ENCODE measurements at places on chromosomes 6 and 20. TPM values are rescaled to one million over a fixed set of nuclear protein-coding genes. Genes with fewer than 3 reads are reported as not detected.

DNA sequence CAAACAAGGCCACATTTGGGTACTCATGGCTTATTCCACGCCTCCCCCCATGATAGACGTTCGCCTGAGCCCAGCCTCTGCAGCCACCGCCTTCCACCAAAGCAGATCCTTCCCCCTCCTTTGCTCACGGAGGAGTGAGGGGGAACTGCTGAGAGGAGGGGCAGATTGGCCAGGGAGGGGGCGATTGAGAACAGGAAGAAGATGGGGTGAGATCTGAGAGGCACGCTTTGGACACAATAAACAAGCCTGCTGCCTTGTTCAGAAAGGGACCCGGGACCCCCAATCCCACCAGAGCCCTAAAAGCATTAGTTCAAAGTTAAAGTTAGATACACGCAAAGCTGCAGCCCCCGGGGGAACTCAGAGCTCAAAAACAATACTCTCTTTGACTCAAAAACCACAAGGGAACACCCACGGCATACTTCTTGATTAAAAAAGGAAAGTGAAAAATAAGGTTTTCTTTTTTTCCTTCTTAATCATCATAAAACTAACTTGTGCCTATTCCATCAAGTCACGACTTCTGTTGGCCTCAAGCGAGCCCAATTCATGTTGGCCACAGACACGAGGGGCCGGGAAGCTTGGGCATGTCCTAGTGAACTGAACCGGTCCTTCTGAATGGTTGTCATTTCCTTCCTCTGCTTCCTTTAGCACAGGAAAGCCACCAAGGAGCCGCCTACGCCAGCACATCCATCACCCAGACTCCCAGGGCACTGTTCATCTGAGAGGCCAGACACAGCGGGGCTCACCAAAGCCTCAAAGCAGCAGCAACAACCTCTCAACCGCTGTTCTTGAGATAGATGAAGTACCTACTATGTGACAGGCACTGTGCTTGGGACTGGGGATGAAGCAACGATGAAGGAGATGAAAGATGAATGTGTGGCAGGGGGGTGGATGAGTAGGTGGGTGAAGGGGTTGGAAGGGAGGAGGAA is 44.7 kb downstream of the NFATC2 start:
- DNase-seq: peak; percentile 71

GRCh38 chr20:4131911-4132310 is 116.6 kb upstream of the RNF24 start:
- DNase-seq: no peak

DNA sequence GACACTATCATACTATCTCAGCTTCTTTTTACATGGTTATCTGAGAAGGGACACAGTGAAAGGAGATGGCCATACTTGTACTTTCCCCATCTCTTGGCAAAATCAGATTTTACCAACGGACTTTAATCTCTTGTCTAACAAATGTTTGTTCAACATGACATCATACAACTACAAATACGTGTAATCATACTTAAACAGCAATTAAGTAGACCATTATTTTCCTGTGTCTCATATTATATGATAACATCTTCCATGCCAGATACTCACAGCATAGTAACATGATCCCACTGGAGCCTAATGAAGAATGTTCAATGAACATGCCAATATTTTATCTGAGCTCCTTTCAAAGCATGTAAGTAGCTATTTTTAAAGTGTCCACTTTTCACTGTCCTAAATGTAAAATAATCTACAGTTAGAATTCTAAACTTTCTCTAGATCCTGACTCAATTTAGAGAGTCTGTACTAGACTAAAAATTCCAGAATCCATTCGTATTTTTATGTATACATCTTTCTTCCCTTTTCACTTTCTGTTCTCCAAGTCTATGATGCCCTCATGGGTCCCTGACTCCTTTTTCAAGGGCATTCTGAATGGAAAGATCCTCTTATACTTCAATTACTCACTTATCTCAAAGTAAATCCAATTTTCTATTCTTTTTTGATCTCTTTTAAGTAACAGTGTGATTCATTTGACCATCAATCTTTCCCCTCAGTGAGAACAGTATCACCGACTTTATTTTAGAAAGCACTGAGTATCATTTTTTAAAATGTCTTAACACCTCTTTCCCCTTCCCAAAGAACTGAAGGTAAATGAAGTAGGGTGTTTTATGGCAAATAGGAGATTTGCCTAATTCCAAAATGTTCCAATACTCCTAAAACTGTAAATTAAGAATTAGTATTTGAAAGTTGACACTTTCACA is 133.5 kb downstream of the CDK19 start:
- DNase-seq: no peak

- DNase-seq: no peak
These were observed 6.6 kb upstream of the SPO11 start for GRCh38 chr20:57323034-57323433.

The AIF1 gene
- total RNA-seq: 41.3 TPM

- DNase-seq: no peak
These were observed 61.1 kb upstream of the SNX9 start for GRCh38 chr6:157761926-157762325.

The SNX21 gene
- 0.93 TPM for total RNA-seq

The BTBD3 gene
- 1.9 TPM for total RNA-seq

GRCh38 chr20:458776-459175 is 3.6 kb downstream of the TBC1D20 start:
- DNase-seq: no peak

- no peak for DNase-seq
These were observed 21.8 kb upstream of the RAB23 start for GRCh38 chr6:57243954-57244353.

DNA sequence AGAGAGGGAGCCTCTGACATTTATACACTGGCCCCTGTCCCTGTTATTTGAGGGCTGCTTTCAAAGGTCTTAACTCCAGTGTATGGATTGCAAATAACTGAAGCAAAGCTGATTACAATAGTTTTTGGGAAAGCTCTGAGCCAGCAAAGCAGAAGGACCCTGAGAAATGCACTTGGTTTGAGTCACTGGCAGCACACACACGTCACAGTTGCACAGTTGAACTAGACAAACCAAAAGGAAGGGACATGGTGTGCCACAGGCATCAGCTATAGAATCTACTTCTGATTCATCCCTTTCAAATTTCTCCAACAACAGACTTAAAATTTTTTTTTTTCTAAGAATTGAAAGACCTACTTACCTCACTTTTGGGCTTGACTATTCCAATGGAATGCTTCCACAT is 56.4 kb downstream of the SNRNP48 start:
- DNase-seq: no peak

- no peak for DNase-seq
These were observed 10.9 kb upstream of the GLP1R start for GRCh38 chr6:39037707-39038106.

The NRN1 gene
- total RNA-seq: not detected

- peak; percentile 5 for DNase-seq
These were observed 244.1 kb upstream of the QKI start for GRCh38 chr6:163170294-163170883.

The CNKSR3 gene
- 0.17 TPM for total RNA-seq

GRCh38 chr20:25297141-25297905 is 49.4 kb downstream of the PYGB start:
- no peak for DNase-seq

GRCh38 chr20:36629719-36630681 is 16.0 kb downstream of the SLA2 start:
- DNase-seq: peak; percentile 48

The C6orf47 gene
- total RNA-seq: 23.2 TPM

GRCh38 chr6:16228709-16229665 is 9.4 kb upstream of the GMPR start:
- no peak for DNase-seq

DNA sequence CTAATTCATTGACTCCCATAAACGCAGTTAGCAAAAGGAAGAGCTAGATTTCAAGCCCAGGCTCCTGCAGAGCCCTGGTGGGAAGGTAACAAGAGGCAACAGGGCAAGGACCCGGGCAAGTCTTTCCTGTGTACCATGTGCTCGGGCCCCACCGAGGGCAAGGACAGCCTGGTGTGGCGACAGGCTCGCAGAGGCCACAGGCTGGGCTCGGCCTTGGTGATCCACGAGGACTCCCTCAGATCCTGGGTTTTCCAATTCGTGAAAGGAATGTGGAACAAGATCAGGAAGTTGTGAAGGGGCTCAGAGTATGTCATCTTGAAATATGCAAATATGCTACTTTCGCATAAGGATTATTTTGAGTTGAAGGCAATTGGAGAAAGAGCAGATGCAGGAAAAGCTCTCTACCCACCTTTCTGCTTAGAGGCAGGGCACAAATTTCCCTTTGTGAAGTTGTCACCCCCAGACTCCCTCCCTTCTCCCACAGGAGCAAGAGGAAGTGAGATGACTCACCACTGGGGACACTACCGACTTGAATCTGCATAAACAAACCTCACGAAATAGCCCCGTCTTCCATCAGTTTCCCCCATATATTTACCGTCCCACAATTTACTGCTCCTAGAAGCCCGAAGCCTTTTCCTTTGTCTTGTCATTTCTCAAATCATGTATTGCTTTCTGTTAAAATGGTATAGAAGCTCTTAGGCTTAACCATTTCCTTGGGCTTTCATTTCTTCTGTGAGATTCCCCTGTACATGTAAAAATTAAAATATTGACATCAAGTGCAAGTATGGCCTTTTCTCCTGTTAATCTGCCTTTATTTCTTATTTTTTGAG is 79.0 kb downstream of the PSMG4 start:
- no peak for DNase-seq

GRCh38 chr20:50304923-50305635 is 114.4 kb downstream of the CEBPB start:
- no peak for DNase-seq

GRCh38 chr6:45376310-45377042 is 1.3 kb downstream of the SUPT3H start:
- no peak for DNase-seq

The LRRN4 gene
- total RNA-seq: not detected

The SLC22A3 gene
- total RNA-seq: not detected

The GPRC6A gene
- not detected for total RNA-seq

The MBOAT1 gene
- total RNA-seq: 24.7 TPM

The NKAPL gene
- 0.27 TPM for total RNA-seq

DNA sequence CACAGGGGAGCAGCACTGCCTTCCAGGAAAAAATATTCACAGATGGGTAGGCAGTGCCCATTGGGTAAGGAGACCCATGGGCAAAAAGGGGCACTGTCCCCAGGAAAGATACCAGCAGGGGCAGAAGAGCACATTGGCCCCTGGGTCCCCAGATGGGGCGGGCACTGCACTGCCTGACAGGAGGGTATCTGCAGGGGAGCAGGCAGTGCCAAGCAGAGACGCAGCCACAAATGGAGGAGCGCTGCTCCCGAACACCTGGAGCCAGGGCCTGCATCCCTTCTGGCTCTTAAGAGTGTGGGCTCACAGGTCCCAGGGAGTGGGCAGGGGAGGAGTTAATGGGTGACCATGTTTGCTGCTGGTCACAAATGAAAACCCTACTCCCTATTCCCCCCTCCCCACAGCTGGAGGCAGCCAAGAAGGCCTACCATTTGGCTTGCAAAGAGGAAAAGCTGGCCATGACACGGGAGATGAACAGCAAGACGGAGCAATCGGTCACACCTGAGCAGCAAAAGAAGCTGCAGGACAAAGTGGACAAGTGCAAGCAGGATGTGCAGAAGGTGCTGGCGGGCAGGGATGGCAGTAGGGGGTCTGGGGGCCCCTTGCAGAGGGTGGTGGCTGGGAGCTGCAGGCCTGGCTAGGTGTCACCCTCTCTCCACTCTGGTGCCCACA is 27.0 kb downstream of the SPDEF start:
- no peak for DNase-seq

DNA sequence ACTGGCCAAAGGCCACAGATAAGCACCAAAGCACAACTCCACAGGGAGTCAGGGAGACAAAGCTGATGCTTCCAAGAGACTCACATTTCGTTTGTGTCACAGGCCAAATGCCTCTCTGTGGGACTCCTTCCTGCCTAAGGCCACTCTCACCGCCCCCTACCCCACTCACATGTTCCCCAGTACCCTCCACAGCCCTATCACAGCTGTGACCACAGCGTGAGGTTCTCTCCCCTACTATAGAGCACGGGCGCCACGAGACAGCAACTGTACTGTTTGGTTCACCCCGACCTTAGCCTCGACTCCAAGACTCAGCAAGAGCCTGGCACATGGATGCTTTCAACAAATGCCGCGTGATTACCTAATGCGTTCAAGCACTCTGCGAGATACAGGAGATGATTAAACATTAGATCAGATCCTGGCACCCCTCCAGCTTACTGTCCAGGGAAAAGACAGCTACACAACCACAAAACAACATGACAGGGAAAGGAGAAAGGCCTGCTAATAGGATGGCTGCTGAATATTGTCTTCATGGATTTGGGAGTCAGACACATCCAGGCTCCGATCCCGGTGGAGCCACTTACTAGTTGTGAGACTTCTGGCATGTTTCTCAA is 105.5 kb downstream of the AGPAT4 start:
- no peak for DNase-seq

GRCh38 chr6:110643175-110643574 is 166.8 kb upstream of the SLC22A16 start:
- no peak for DNase-seq

DNA sequence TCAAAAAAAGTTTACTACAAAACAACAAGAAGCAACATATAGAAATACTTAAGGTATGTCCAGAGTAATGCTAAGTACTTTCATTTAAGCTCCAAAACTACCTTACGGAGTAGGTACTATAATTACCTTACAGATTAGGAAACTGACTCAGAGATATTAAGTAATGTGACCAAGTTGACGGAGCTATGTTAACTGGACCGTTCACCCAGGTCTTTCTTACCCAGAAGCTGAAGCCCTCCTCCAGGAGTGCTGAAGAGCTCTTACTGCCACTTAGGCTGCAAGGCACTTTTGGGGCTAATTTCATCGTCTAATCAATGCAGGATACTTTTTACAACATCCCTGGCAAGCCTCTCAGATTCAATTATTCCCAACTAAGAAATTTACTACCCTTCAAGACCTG is 123.7 kb downstream of the CHD6 start:
- DNase-seq: no peak

- DNase-seq: no peak
These were observed 27.6 kb downstream of the PREX1 start for GRCh38 chr20:48800177-48800576.

The PRND gene
- total RNA-seq: not detected

The HAO1 gene
- total RNA-seq: not detected

The FHL5 gene
- not detected for total RNA-seq

DNA sequence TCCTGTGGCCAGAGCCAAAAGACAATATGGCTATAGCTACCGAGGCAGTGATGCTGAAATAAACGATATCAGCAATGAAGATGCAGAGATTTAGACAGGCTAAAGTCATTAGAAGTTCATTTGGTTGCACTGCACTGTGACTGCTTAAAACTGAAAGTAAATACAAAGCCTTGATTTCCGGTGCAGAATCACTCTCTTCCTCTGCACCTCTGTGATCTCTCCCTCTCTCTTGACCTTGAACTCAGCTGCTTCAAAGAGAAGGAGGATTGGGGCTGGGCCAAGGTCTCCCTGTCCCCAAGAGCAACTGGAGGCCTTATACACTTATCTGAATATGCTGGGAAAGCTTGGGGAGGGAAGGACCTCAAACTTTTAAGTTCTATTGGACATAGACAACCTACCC is 34.6 kb upstream of the SPACA1 start:
- DNase-seq: peak; percentile 39

DNA sequence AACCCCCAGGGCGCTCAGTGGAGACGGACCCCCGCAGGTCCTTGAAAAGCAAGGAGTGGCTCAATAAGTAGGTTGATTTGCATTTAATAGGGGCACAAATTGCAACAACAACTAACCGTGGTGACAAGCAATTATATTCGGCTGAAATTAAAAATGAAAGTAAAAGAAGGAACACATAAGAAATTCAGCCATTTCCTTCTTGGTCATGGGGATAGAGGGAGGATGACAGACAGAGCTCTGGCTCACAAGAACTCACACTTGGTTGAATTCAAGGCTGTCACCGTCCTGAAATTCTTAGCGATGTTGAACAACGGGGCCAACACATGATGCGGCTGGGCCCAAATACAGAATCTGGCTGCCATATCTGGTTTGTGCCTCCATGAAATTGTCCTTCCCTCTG is 129.0 kb downstream of the EDN3 start:
- DNase-seq: no peak

Data from naive thymus-derived CD4-positive, alpha-beta T cell (primary cell).